Suppressor macrophage (primary cell): ENCODE measurements at places on chromosomes 11 and 22.

- DNase-seq = no peak
Observed at GRCh38 chr11:59707371-59707770, 6.3 kb downstream of the OR10V1 start.

DNA sequence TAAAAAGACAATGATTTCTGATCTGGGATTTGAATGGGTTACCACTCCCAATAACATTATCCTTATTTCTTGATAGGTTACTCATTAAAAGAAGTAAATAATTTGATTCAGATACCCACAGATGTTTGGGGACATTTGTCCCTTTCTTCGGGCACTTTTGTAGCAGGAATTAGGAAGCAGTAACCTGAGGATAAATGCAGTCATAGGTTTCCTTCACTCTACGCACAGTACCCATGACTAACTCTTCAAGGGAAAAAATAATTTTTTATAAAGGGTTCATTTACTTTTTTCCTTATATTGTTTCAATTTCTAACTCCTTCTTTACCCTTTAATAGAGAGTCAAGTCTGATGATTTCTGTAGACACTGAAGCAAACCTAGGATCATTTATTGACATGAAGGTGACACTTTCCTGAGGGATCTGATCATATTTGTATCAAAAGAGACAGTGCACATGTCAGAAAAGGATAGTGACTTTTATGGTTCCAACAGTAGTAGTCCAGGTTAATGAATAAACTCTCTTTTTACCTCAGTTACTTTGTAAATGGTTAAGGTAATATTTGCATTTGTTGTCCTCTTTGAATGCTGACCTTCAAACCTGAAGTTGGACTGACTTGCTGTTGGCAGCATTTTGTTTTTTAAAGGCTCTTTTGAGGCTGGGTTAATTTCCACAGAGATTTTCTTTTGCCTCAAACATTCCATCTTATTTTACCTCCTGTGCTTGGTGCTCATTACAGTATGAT, 1072.0 kb downstream of the LRRC4C start:
- no peak for DNase-seq

GRCh38 chr22:29636751-29637150, 33.3 kb downstream of the NF2 start:
- DNase-seq = no peak

DNA sequence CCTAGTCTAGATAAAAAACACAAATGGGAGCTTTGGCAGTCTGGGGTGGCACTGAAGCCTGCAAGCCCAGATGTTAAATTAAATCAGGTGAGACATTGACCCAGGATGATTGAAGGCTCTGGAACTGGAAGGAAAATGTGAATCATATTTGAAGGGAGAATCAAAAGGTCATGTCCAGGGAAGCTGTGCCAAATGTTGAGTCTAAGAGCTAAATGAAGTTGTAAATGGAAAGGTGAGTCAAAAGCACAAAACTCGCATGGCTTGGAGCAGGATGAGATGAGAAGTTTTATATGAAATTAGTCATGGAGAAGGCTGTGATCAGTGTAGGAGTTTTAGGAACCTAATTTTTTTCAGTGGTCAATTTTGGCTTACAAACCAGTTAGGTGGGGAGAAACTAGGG, 301.1 kb downstream of the BLID start:
- DNase-seq = no peak

GRCh38 chr22:24159650-24160049, 21.6 kb upstream of the SUSD2 start:
- no peak for DNase-seq
